ENCODE measurements at places on chromosomes 5 and 9.

- DNase-seq, result no peak
These were observed 56.8 kb upstream of the SMIM32 start for GRCh38 chr5:136249678-136250266.

- DNase-seq, result no peak
These were observed 6.0 kb downstream of the RPL37 start for GRCh38 chr5:40828690-40829661.

DNA sequence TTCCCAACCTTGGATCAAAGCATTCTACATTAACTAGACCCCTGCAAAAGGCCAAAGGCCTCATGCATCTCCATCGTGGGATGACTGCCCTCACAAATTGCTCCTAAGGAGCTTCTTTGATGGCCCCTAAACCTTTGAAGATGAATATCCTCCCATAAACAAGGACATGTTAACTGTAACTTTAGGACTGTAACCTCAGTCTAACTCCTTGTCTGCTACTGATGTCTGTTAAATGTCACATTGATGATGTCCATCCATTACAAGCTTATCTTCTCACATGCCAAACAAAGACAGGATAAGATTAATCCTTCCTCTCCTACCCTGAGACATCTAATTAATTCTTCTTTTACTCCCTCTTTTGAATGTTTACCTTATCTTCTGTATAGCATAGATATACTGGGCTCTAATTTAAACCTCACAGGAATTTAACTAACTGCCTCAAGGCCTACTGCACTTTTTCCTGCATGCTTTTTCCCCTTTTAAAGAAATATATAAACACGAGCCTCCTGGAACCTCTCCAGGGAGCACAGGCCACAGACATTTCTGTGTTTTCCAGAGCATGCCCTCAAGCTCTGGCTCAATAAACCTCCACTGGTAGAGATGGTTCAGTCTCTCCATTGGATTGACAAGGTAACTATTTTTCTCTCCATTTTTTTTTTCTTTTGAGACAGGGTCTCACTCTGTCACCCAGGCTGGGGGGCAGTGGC lies 90.6 kb upstream of the SLC25A48 start:
- no peak for DNase-seq

- DNase-seq, result no peak
These were observed 61.8 kb upstream of the CEMIP2 start for GRCh38 chr9:71830153-71830552.

- DNase-seq, result no peak
These were observed 370.8 kb upstream of the MEF2C start for GRCh38 chr5:89253666-89254352.

DNA sequence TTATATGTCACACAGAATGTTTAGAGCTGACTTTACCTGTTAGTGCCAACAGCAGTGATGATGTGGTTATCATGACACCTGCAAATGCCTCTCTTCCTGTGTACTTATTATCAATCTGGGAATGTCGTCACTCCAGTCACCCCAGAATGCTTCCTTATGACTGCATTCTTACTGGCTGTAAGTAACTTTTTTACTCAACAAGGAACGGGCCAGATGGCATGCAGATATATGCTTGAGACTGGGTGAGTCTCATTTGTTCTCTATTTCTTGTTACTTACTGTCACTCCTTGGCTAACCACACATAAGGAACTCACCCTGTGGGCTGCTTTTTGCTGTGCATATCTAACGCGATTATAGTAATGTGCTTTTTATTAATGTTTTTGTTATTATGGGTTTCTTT lies 385.5 kb upstream of the MEF2C start:
- DNase-seq, result no peak

- DNase-seq, result no peak
These were observed 161.7 kb downstream of the YTHDC2 start for GRCh38 chr5:113675166-113675565.

DNA sequence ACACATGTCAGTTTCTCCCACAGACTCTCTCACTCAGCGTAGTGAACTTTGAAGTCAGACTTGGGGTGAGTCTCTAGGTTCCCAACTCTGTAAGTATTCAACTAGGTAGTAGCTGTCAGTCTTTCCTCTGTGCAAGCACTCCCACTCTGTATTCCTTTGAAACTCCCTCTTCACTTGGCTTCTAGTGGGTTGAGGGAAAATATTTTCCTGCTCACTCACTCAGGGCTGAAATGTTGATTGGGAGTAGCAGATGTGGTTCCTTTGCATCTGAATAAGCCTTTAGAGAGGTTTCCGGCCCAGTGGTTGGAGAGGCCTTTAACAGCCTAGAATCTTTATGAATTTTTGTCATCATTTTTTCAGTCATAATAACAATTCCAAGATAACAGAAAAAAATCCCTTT lies 18.1 kb upstream of the ARRDC3 start:
- no peak for DNase-seq

DNA sequence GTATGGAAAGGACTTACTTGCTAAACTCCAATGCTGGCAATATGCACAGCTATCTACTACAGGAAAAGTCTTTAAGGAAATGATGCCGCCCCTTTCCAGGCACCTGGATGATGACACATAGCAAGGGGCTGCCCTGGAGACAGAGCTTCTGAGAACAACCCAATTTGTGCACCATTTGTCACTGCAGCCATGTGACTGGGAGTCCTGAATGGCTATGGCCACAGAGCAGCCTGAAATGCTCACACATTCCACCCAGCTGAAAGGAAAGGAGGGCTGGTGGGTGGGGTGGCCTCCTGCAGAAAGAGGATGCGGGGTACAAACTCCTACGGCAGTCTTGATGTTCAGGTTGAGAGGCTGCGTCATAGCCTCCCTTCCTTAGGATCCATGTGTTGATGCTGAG lies 70.1 kb upstream of the FSTL4 start:
- no peak for DNase-seq

DNA sequence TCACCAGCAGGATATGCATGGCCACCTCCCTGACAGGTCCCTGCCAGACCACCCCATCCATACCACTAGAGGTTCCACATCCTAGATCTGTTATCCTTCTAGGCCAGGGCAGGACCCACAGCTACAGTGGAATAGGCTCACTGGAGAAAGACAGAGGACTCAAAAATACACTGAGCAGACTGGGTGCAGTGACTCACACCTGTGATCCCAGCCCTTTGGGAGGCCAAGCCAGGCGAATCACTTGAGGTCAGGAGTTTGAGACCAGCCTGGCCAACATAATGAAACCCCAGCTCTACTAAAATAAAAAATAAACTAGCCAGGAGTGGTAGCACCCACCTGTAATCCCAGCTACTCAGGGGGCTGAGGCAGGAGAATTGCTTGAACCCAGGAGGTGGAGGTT lies 56.5 kb upstream of the TESK1 start:
- no peak for DNase-seq

GRCh38 chr5:57349214-57349613 lies 133.4 kb downstream of the ACTBL2 start:
- no peak for DNase-seq

GRCh38 chr9:34230556-34230955 lies 51.7 kb downstream of the UBAP1 start:
- DNase-seq, result no peak

- no peak for DNase-seq
These were observed 215.1 kb upstream of the DAPK1 start for GRCh38 chr9:87282538-87282937.

- no peak for DNase-seq
These were observed 233.1 kb upstream of the IRX1 start for GRCh38 chr5:3362606-3362910.

- no peak for DNase-seq
These were observed 68.7 kb downstream of the NTNG2 start for GRCh38 chr9:132230605-132231004.

- no peak for DNase-seq
These were observed 118.1 kb downstream of the DPYSL3 start for GRCh38 chr5:147391781-147392180.

DNA sequence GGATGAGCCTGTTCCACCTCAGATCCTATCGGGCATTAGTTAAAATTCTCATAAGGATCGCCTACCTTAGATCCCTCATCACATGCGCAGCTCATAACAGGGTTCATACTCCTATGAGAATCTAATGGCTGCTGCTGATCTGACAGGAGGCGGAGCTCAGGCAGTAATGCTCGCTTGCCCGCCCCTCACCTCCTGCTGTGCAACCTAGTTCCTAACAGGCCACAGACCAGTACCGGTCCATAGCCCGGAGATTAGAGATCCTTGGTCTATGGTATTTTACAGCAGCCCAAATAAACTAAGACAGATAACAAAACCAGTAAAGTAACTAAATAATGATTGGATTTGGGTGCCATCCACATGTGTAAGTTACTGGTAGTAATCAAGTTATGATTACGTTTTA lies 17.5 kb downstream of the GOLPH3 start:
- DNase-seq, result no peak

DNA sequence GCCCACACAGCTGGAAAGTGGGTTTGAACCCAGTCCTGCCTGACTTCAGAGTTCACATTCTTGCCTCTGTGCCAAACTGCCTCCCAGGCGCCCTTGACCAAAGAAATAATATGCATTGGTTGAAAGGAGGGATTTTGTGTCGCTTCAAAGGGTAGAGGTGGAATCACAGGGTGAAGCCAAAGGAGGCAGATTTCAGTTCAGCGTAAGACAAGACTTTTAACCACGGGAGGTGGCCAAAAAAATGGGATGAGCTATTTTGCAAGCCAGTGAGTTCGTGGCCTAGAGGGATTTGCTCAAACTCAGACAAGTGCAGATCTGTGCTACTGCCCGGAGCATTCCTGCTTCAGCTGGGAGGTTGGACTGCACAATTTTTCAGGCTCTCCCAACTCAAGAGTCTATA lies 57.6 kb upstream of the RANBP3L start:
- DNase-seq, result no peak

DNA sequence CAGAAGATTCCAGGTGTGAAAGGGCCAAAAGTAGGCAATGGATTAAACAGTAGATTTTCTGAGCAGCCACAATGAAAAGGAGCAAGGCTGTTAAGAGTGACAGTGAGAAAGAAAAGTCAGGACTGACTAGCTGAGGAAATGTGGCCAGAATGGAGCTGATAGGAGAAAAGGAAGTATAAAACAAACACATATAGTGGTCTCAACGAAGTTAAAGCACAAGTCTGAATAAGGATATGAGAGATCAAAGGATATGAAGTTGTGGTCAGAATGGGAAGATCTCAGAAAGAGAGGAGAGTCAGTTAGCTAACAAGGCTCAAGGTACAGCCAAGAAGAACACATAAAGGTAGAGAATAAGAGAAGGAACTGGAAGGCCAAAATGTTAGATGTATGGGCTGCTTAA lies 39.9 kb downstream of the FNIP1 start:
- no peak for DNase-seq

GRCh38 chr5:96717874-96718273 lies 55.7 kb downstream of the CAST start:
- DNase-seq, result no peak

GRCh38 chr5:149403923-149404745 lies 25.0 kb upstream of the IL17B start:
- no peak for DNase-seq

DNA sequence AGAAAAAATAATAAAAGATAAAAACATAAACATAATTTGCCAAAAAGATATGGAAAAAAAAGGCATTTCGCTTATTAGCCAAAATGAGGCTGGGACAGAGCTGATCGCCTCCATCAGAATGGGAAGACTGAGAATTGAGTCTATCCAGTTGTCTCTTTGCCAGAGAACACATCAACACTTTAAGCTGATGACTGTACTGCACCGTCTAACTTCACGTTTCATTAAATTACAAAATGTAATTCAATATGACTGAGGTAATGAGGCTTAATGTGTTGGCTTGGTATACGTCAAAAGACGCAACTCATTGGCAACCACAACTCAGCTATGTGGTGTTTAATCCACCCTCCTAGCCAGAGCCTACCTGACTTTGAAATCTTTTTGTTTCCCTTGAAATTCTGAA lies 462.7 kb upstream of the CD180 start:
- no peak for DNase-seq

DNA sequence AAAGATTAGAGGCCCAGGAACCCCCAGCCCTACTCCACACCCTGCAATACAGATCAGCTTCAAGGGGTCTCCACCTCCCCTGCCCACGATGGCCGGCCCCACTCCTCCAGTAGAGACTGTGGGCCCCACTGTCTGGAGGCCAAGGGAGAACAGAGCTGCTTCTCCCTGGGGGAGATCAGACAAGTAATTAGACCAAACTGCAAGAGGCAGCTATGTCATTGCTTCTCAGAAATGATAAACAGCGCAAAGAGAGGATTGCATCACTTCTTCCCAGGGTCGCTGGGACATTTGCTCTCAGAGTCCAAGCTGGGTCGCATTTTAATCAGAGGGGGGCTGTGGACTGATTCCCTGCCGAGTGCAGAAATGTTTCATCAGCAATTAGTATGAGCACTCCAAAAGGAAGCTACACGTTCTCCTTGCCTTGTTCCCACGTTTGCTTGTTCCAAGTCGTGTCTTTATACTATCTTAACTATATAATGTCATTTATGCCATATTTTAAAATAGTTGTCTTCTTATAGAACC lies 59.9 kb downstream of the ROPN1L start:
- DNase-seq, result no peak

- no peak for DNase-seq
These were observed 231.4 kb downstream of the PDE4D start for GRCh38 chr5:59661954-59662615.

GRCh38 chr5:69276422-69277174 lies 41.9 kb downstream of the CDK7 start:
- peak; percentile 4 for DNase-seq

- DNase-seq, result no peak
These were observed 9.9 kb upstream of the PCDHB2 start for GRCh38 chr5:141084487-141084989.

- DNase-seq, result no peak
These were observed 190.7 kb downstream of the DOCK8 start for GRCh38 chr9:405341-405740.

DNA sequence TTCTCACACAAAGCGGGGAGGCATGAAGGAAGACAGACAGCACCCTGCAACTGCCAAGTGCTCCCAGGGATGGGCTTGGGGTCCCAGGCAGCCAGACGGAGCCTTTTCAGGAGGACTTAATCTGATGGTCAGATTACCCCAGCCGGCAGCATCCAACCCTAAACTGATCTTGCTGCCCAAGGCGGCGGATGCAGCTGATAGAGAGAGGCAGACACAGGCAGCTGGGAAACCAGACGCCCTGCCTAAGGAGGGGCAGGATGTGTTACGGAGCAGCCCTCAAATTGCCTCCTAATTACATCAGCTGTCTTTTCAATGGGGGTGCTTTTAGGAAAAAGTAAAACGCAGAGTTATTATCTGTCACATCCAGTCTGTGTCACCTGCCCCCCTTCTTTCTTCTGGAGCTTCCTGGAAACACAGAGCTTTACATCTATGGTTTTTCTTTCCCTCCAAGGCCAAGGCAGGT lies 190.9 kb upstream of the PANK3 start:
- DNase-seq, result no peak

GRCh38 chr9:114518599-114519022 lies 13.3 kb upstream of the WHRN start:
- no peak for DNase-seq

DNA sequence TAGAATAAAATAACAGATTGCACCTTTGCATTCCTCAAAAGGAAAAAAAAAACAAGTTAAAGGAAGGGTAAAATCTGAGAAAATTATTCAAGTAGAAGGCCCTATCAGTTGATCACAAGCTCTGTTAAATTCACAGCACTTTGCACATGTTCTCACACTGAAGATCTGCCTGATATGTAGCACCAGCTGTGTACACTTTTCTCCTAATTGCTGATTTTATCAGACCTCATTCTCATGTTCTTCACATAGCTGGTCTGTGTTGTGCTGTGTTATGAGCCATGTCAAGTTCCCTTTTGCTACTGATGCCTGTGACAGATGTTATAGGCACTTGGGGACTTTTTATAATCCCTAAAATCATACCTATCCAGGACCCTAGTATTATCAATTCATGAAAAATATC lies 390.4 kb upstream of the PRR16 start:
- DNase-seq, result no peak

Measured in right renal pelvis (tissue), 4 donors.